ENCODE measurements at places on chromosomes 3 and 15.

DNA sequence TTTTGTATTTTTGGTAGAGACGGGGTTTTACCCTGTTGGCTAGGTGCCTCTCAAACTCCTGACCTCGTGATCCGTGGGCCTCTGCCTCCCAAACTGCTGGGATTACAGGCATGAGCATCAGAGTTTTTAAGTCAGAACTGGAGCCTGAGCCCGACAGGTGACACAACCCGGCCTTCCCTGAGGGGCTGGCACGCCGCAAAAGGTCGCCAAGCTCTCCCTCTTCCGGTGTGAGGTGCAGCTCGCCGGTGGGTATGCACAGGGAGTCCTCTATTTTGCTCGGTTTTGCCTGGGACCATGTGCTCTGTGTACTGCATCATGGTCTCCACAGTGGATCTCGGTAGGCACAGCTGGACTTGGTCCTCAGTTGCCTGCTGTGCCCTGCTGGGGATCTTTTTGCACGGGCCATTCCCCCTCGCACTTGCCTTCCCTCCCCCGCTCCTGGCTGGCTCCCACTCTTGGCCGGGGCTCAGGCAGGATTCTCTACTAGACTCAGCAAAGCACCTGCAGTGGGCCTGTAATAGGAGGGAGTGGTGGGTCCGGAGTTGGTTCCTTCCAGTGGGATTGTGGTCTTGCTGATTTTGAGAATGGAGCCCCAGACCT lies 101.2 kb upstream of the KLF13 start:
- DNase-seq: no peak

DNA sequence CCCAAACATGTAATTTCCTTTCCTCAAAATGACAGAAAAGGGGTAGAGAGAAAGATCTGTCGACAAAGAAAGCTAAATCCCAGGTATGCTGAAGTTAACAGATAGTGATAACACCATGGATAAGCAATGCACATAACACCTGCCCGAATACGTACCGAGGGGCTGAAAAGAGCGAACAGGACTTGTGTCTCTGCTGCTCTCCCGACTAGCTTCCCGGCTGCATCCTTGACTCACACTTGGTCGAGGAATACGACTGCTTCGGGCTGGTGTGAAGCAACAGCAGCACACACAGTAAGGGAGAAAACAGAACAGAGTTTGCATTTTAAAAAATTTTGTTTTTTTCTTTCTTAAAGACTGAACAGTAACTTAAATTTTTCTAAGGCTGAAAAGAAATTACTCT lies 136.4 kb downstream of the CLASP2 start:
- DNase-seq: no peak

GRCh38 chr3:150345021-150345538 lies 63.0 kb upstream of the TSC22D2 start:
- DNase-seq: no peak

DNA sequence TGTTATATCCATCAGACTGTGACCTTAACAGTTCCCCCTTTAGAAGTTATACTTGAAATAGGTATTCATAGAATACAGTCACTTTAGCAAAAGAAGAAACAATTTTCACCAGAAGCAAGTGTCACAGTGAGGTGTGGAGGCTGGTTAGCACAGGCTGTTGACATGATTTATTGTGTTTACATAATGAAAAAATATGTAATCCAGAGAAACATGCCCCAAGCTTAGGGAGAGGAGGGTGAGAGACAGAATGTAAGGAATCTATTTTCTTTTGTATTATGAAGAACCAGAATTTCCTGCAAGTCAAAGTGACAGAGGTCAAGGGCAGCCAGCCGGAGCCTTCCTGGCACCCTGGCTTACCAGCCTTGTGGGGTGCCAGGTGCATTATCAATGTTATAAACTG lies 4.0 kb downstream of the IL12A start:
- no peak for DNase-seq

DNA sequence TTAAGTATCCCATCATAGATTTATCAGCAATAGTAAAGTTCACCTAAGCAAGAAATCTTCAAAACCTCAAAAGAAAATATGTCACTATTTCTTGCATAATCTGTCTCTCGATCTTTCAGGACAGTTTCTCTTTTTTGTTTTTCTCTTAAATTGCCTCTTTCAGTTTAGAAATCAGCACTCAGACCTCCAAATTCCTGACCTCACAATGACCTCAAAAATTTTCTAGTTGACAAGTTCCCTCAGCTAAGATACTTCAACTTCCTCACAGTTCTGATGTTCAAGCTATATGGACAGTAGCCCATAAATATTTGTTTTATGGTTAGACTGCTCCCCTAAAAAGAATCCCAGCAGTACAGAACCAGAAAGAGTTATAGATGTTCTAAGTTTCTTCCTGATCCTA lies 24.1 kb downstream of the SLC24A5 start:
- DNase-seq: no peak

- DNase-seq: no peak
Measured at GRCh38 chr3:634511-634910, 437.9 kb downstream of the CHL1 start.

DNA sequence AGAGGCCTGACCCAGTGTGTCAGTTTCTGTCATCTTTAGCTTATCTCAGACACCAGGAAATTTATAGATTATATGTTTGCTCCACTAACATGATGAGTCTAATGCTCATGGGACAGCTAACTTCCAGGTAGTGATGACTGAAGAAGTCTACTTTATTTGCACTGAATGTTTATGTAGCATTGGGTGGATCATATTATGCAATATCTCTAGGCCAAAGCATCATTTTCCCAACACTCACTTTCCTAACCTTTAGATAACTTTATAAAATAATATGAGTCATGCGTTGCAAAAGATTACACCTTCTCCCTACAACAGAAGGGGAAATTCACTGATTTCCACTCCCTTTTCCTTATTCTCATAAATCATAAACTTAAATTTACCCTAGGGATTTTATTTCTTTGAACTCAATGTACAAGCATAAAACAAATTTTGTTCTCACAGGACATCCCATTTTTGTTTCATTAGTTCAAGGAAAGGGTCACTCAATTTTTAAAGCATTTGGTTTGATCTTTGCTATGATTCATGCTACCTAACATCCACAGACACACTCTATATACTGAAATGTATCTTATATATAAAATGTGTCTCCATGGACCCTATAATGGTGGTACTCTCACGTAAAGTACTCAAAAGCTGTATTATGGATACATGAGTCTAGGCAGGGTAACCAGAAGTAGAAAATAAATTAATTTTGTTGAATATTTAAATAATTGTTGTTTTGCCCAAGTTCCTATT lies 225.2 kb downstream of the WDR72 start:
- DNase-seq: no peak

GRCh38 chr15:58409861-58410260 lies 21.9 kb upstream of the LIPC start:
- DNase-seq: no peak

- DNase-seq: no peak
Measured at GRCh38 chr3:95521396-95521795, 1293.0 kb upstream of the EPHA6 start.

DNA sequence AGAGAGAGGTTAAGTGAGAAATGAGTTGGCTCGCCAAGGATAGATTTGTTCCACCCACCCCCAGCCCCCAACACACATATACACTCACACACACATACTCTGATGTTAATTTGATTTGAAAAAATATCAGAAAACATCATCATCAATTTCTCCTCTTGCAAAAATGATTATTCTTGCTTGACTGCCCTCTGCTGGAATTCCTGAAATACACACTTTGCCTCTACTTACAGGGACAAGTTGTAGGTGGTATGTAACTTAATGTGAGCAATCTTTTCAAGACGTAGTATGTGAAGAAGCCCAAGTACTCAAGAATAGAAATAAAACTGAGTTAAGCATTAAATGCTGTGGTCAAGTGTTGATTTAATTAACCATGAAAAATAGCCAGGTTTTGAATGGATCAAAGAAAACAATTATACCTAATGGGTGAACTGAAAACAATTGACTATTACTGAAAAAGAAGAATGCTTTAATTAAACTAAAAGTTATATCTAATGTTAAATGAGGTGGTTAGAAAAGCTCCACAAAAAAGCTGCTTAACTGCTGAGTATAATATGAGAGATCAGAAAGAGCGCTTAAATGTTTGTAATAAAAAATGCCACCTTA lies 46.6 kb upstream of the MDFIC2 start:
- no peak for DNase-seq

- no peak for DNase-seq
Measured at GRCh38 chr3:55483196-55484095, 3.7 kb downstream of the WNT5A start.

- no peak for DNase-seq
Measured at GRCh38 chr15:58161436-58161930, 23.3 kb downstream of the AQP9 start.

DNA sequence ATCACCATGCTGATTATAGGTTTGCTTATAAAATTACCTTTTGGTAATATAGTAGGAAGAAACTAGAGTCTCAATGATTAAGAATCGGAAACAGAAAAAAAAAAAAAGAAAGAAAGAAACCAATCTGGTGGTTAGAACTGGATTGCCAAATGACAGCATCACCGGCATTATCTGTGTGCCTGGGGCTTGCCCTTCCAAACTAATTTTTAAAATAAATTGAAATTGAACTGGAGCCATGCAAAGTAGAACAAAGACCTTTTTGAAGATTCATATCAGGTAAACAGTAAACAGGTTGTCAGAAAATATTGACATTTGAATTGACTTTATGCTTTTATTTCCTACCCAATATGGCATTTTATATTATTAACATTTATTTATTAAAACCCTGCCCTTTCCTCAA lies 11.2 kb upstream of the CPB1 start:
- DNase-seq: no peak

GRCh38 chr15:34014556-34014955 lies 24.4 kb downstream of the AVEN start:
- DNase-seq: no peak

DNA sequence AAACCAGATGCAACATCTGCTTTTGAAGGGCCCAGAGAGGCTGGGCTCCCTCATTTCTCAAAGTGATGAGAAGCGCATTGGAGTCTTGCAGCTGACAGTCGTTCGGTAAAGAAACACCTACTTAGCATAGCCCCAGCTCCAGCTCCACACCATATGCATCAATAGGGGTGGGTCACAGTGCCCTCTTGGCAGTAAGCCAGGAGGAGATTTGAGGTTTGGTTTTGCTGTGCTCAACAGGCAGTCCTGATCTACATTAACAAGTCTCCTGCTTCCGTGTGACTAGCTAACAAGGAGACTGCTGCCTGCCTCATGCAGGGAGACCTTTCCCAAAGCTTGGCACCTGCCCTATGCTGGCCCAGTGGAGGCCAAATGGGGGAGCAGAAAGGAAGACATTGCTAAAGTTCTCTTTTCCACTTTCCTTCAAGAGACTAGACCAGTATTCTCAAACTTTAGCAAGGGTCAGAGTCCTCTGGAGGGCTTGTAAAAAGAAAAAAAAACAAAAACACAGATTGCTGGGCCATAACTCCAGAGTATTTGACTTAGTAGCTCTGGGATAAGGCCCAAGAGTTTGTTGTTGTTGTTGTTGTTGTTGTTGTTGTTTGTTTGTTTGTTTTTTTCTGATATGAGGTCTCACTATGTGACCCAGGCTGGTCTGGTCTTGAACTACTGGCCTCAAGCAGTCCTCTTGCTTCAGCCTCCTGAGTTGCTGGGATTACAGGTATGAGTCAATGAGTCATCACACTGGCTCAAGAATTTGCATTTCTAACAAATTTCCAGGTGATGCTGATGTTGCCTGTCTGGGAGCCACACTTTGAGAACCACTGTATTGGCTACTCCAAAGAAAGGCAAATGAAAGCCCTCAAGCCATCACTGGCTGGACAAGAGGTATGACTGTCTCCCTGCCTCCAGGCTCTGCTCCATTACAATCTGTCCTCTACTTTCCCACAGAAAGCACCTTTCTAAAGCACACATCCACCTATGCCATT lies 294.9 kb downstream of the RORA start:
- no peak for DNase-seq

DNA sequence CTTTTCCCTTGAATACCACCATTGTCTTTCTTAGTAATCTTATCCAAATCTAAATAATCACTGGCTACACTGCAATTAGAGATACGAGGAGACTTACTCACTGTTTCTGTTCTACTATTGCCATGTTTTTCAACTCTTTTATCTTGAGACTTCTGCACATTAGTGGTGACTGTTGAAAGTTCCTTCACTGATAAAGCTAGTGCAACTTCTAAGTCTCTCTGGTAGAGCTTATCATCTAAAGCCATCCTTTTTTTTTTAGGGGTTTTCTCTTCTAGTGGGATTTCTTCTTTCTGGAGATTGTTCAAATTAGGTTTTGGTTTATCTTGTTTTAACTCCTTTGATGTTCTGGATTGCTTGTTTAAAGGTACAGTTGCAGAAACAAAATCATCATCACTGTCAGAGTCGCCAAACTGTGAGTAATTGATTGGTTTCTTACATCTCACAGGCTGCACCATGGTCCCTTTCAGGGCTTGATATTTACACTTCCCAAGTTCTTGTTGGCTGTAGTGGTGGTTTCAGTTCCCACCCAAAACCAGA lies 37.7 kb downstream of the NCK1 start:
- no peak for DNase-seq

DNA sequence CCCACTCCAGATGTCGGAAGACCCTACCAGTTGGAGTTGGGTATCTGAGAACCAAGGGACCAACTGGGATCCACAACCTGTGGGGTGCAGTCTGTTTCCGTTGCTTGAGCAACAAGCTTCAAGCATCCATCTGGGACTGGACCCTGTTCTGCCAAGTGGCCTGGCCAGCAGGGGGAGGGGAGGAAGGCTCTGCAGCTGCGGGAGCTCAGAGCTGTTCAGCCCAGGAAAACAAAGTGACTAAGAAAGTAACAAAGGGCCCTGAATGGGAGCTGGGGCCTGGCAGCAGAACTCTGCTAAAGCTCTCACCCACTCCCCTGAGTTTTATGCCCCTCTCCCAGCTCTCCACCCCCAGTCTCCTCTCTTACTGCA lies 2.7 kb downstream of the TYRO3 start:
- no peak for DNase-seq

DNA sequence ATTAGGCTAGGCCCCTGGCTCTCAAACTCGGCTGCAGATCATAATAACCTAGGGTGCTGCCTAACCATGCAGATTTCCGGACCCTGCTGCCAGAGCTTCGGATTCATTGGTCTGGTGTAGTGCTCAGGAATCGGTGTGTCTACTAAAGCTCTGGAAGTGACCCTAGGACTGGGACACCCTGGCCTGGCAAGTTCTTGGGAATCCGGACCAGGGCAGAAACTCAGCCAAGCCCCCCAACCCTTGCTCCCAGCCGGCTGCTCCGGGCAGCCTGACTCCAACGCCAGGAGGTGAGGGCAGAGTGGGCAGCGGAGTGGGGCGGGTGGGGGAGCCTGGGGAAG lies 23.0 kb downstream of the IGDCC3 start:
- DNase-seq: no peak

GRCh38 chr15:63299943-63300575 lies 22.7 kb downstream of the APH1B start:
- no peak for DNase-seq

DNA sequence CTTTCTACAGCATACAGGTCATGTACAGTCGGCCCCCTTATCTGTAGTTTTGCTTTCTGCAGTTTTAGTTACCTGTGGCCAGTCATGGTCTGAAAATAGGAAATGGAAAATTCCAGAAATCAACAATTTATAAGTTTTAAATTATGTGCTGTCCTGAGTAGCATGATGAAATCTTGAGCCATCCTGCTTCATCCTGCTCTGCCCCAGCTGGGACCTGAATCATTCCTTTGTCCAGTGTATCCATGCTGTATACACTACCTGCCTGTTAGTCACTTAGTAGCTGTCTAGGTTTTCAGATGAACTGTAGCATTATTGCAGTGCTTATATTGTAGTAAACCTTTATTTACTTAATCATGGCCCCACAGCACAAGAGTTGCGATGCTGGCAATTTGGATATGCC lies 44.8 kb downstream of the AP4E1 start:
- DNase-seq: no peak

Measured in stimulated activated CD4-positive, alpha-beta T cell treated with anti-CD3 and anti-CD28 coated beads, Interleukin-1b, Interleukin-23, amount 100 ng/mL, for 48 hours (primary cell).